Fibroblast of villous mesenchyme (primary cell): ENCODE measurements at places on chromosomes 6 and 20. TPM values are rescaled to one million over a fixed set of nuclear protein-coding genes. Genes with fewer than 3 reads are reported as not detected.

Gene CCDC170
- 1.6 and 3.9 TPM in 2 replicates for total RNA-seq

Gene CALHM4
- not detected in 2 replicates for total RNA-seq

DNA sequence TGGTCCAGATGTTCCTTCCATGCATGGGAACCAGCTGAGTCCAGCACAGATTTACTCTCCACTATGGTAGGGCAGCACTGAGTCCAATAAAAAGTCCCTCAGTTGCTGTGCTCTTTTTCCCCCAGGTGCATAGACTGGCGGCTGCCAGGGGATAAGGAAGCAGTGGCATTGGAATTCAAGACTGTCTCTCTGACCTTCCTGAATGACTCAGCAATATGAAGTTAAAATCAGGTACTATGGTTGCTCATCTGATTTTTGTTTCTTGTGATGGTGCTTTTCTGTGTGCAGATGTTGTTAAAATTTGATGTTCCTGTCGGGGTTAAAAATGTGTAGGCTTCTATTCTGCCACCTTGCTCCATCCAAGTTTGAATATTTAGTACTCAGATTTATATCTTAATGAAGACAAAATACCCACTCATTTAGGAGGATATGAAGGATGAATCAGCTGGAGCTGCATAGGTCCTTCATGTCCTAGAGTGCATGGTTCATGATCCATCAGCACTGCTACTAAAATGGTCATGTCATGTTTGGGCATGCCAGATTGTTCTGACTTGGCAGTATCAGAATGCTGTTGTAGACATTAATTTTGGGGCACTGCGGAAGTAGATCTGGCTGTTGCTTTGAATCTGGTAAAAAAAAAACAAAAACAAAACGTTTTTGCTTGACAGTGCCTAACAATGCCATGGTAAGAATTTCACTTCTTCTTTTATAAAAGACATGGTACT is 321.2 kb upstream of the MAP3K7 start:
- no peak for DNase-seq

GRCh38 chr6:47028835-47029360 is 13.2 kb downstream of the ADGRF1 start:
- no peak for DNase-seq

Gene SSTR4
- total RNA-seq, result not detected in 2 replicates

DNA sequence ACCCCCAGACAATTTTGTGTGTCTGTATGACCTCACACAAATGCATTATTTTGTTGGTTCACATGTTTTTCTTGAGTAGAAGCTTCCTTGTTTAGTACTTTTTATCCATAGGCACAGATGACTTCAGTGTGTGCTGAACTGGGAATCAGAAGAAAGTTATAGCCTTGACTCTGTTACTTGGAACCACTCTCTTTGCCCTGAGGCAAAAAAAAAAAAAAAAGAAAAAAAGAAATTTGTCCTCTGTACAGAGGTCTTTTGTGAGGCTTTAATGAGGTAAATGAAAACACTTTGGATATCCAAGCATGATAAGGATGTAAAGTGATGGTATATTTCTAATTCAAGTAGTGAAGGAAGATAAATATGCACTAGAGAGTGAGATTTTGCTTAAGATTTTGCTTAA is 51.9 kb downstream of the TRMT11 start:
- peak; percentile 18 for DNase-seq

GRCh38 chr20:37564388-37565133 is 36.9 kb upstream of the BLCAP start:
- peak; percentile 21 for DNase-seq

- no peak for DNase-seq
Observed at GRCh38 chr6:128754658-128755256, 128.2 kb upstream of the LAMA2 start.

DNA sequence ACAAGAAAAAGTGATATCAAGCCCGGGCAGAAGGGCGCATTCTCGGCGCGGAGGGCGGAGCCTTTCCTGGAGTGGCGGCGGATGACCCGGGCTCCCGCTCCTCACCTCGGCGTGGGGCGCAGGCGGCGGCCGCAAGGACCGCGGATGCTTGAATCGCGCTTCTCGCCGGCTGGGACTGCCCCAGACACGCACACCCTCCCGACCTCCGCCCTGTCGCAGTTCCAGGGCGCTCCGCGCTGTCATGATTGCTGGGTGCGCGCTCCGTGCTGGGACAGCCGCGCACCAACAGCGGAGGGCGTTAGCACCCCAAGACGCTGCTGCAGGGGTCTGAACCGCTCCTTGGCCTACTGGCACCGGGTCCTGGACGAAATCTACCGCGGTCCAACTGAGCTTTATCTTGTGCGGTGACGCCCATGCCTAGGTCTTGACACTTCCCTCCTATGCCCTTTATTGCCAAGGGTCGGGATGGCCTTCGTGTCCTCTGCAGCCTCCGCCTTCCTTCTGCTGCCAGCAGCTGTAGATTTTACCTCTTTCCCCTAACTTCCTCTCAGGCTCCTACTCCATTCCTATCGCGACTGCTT is 43.3 kb downstream of the IRAK1BP1 start:
- DNase-seq, result peak; percentile 11

Gene EPPIN
- total RNA-seq, result not detected in 2 replicates

- DNase-seq, result peak; percentile 33
Observed at GRCh38 chr20:37053230-37053950, 42.4 kb downstream of the RBL1 start.

Gene SUMO4
- 2.6 TPM in 2 replicates for total RNA-seq

DNA sequence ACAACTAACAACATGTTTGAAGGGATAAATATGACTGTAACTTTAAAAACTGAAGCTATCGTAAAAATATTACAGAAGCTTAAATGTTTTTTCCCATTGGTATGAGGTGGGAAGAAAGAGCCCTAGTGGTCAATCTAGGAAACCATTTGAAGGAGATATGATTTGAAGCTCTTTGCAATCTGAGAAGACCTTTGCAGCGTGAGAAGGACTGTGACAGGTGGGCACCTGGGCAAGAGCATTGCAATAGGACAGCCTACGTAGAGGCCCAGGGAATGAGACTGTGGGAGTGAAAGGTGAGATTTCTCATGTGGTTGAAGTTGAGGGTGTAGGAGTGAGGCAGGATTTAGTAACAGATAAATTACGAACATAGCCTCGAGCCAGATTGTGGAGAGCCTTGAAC is 108.0 kb upstream of the PDE7B start:
- DNase-seq, result no peak

Gene FAM209B
- total RNA-seq, result not detected in 2 replicates

DNA sequence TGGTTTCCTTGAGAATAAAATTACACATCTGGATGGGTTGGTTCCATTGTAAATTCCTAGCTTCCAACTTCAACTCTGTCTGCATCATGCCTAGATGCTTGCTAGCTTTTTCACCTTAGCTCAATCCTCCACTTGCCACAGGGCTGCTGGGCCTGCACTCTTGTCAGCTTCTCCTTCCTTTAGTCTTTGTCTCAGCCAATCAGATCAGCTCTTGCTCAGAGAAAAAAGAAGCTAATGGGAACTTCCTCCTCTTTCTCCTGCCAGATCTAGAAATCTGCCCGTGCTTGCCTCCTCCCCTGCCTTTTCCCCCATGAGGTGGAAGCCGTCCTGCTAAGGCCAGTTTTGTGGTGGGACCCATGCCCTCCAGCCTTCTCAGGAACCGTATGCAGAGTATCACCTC is 18.5 kb downstream of the RAE1 start:
- DNase-seq, result no peak

Gene VSX1
- total RNA-seq, result not detected in 2 replicates

DNA sequence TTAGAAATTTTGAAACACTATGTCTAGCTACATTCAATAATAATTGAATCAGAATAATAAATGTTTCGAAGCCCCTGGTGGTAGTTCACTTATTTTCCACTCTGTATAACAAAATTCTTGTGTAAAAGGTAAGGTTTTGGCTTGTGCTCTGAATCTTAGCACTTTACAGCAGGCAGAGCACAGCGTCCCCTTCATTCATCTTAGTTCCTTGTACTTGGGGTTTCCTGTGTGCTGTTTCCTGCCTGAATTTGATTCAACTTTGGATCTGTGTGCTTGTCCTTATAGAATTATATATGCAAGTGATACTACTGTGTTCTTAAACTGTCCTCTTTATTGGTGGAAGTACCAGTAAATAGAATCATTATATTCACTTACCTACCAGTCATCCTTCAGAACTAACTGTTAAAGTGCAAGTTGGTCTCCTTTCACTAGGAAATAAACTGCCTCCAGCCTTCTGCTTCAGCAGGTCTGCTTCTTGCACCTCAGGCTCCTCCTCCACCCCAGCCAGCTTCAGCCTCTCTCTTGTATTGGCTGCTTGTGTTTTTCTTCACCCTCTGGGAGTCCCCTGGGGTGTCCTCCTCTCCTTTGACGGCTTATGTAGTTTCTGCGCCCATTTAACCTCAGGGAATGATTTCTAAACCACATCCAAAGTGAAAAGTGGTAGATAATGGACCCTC is 28.8 kb upstream of the TULP4 start:
- DNase-seq, result peak; percentile 43

- DNase-seq, result no peak
Observed at GRCh38 chr6:145629478-145629877, 105.8 kb downstream of the EPM2A start.

DNA sequence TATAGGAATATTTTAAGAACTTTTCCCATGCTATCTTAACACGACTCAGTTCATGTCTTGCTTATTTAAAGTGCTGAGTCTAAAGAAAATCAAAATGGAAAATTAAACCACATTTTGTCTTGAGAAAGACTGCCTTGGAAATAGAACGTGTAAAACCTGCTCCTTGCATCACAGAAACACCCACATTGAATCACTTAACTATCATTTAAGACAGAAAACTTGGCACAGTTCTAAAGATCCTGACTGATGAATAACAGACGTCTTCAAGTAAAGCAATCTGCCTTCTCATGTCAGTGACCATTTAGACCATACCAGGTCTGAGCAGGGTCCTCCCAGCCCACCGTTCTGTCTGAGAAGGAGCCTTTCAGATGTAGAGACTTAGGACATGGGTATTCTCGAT is 7.4 kb downstream of the PERP start:
- peak; percentile 42 for DNase-seq

GRCh38 chr6:15715851-15716250 is 53.0 kb upstream of the DTNBP1 start:
- no peak for DNase-seq

DNA sequence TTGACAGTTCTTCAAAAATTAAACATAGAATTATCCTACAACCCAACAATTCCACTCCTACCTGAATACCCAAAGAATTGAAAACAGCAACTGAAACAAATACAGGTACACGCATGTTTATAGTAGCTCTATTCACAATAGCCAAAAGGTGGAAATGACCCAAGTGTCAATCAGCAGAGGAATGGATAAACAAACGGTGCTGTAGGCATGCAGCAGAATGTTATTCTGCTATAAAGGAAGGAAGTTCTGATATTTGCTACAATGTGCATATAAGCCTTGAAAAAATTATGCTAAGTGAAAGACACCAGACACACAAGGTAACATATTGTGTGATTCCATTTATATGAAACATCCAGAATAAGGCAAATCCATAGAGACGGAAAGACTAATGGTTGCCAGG is 38.5 kb upstream of the PRELID3B start:
- no peak for DNase-seq

Gene FOXC1
- total RNA-seq, result 1.9 and 2.2 TPM in 2 replicates

Gene CGA
- total RNA-seq, result 0.32 TPM in 1 of 2 replicates, not detected in the other

Gene CLVS2
- total RNA-seq, result not detected in 2 replicates

GRCh38 chr20:25394276-25394675 is 3.6 kb upstream of the ABHD12 start:
- no peak for DNase-seq

DNA sequence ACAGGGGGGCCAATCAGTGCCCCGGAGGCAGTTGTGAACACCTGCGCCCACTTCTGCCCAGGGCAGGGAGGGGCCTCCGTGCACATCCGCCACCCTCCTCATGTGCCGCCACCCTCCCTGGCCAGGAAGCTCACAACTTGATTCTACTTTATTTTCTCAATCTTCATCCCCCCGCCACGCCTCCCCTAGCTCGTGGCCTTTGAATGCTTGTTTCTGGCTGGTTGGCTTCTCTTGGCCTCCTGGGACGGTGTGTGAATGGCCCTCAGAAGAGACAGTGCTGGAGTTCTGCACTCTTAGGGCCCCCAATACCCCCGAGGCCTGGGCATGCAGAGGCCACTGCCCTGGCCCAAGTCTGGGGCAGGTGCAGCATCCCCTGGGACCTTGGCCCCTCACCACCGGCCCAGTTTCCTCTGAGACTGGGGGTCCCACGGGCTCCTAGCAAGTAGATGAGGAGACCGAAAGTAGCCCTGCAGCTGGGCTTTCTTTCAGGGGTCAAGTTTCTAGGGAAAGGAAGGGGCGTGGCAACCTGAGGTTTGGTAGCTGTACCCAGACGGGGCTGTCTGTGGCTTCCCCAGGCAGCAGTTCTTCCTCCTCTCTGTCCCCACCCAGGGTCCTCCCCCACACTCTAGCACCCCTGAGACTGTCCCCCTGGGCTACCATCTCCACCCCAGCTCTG is 1.3 kb downstream of the RGS19 start:
- DNase-seq, result no peak

Gene IPCEF1
- total RNA-seq, result 0.32 and 0.86 TPM in 2 replicates

- no peak for DNase-seq
Observed at GRCh38 chr6:19501737-19502245, 335.4 kb upstream of the ID4 start.

Gene EFCAB8
- 0.32 and 1.3 TPM in 2 replicates for total RNA-seq

DNA sequence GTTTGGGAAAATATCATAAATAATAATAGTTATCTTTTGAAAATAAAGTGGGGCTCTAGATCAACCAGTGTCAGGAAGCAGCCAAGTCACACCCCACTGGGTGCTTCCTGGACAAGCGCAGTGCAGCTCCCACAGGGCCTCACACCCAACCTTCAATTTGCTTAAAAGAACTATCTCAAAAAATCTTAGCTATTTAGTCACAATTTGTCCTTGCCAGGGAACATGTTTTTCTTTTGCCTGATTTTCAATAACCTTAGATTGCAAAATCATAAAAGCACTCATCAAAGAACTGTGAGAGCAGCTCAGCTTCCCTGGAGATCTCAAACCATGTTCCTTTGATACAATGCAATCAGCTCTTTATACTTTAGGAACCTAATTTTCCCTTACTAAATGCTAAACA is 1.6 kb upstream of the NCOA7 start:
- DNase-seq, result no peak

GRCh38 chr20:36018208-36018988 is 50.0 kb downstream of the CNBD2 start:
- DNase-seq, result no peak

- DNase-seq, result no peak
Observed at GRCh38 chr6:102798636-102799035, 1405.1 kb downstream of the GRIK2 start.

GRCh38 chr6:139295901-139296300 is 4.1 kb upstream of the TXLNB start:
- DNase-seq, result no peak

- no peak for DNase-seq
Observed at GRCh38 chr20:45823949-45824835, 2.9 kb downstream of the TNNC2 start.

Gene PROKR2
- not detected in 2 replicates for total RNA-seq
